ENCODE measurements at places on chromosomes 6 and 20.

GRCh38 chr6:113860181-113860955, 3.2 kb downstream of the MARCKS start:
- no peak for DNase-seq

DNA sequence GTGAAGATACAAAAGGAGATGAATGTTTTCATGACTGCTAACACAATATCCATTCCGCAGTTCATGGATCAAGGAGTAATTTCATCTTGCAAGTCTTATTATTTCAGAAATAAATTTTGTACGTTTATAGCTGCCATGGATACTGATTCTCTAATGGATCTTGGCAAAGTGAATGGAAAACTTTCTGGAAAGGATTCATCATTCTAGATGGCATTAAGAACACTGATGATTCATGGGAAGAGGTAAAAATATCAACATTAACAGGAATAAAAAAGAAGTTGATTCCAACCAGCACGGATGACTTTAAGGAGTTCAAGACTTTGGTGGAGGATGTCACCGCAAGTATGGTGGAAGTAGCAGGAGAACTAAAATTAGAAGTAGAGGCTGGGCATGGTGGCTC, 2.8 kb downstream of the HUS1B start:
- no peak for DNase-seq

- DNase-seq, result no peak
These were observed 52.5 kb upstream of the TAGAP start for GRCh38 chr6:159097256-159097655.

DNA sequence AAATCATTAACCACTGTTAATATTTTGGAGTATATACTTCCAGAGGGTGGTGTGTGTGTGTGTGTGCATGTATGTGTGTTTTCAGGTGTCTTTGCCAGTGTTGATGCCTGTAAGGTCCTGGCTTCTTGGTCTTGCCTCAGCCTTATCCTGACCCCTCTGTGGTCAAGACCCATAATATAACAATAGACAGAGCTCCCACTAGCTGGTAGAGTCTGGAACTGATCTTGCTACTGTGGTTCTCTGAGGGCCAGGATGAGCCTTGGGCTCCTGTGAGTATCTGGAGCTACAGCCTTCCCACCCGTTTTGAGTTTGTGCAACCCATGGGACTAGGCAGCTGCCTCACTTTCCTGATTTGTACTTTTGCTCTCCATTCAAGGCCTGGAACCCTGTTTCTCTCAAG, 191.0 kb downstream of the IBTK start:
- DNase-seq, result no peak

DNA sequence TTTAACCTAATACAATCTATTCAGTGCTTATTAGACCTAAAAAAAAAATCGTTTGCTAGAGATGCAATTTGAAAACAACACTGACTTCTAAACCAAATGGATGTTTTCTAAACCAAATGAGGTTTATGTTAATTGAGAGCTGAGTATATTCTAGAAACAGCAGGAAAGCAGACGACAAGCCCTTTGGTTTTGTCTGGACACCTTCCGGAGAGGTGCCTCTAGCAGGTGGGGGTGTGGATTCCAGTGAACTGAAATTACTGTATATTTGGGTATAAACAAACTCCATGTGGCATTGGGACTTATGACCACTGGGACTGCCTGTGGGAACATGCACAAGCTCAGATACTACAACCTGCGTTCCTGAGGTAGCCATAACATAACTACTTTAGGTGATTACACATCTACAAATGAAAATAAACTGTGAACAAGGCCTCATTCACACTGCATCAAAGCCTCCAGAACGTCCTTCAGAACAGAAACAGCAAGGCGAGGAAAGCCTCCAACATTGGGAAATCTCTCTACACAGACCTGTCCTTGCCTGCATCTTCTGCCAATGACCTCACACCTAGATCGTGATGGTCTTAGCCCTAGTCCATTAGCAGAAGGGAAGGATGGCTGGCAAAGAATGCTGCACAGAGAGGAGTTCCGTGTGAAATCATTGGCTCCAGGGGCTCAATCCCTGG, 206.8 kb upstream of the FOXQ1 start:
- DNase-seq, result no peak

- DNase-seq, result no peak
These were observed 146.6 kb upstream of the BMP5 start for GRCh38 chr6:56021943-56022342.

- DNase-seq, result no peak
These were observed 28.2 kb upstream of the TAF8 start for GRCh38 chr6:42021847-42022754.

GRCh38 chr6:9168669-9169068, 733.3 kb upstream of the SLC35B3 start:
- DNase-seq, result no peak

GRCh38 chr6:16776394-16777017, 15.2 kb upstream of the ATXN1 start:
- no peak for DNase-seq

Measured in hematopoietic multipotent progenitor cell treated with erythropoietin and hydrocortisone succinate and interleukin-3 and kit ligand, for 8 days (in vitro differentiated cells).